ENCODE measurements at places on chromosomes 16 and 17.

- no peak for DNase-seq
Measured at GRCh38 chr16:57754354-57755060, 18.9 kb downstream of the KATNB1 start.

DNA sequence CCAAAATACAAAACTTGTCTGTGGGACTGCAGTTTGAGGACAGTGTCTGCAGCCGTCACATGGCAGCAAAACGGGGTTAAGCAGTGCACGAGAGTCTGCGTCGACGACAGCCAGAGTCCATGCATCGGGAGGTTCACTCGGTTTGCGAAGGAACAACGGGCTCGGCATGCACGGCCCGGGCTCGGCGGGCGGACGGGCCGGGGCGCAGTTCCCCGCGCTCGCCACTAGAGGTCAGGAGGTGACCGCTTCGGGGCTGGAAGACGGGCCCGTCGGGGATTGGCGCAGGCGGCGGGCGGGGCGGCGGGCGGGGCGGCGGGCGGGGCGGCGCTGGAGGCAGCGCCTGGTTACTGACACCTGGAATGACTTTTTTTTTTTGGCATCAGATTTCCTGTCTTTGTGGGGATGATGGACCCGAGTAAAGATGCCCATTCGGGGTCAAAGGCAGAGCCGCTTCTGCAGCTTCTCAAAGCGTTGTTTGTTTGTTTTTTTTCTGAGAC is 6.5 kb downstream of the SCGB1C2 start:
- peak; percentile 30 for DNase-seq

GRCh38 chr16:2882650-2883457 is at the start of gene FLYWCH2:
Gene FLYWCH2 (plus strand): TSS chr16:2883215. CDS start chr16:2896450, 13,235 bp downstream.
- DNase-seq: peak; percentile 97

DNA sequence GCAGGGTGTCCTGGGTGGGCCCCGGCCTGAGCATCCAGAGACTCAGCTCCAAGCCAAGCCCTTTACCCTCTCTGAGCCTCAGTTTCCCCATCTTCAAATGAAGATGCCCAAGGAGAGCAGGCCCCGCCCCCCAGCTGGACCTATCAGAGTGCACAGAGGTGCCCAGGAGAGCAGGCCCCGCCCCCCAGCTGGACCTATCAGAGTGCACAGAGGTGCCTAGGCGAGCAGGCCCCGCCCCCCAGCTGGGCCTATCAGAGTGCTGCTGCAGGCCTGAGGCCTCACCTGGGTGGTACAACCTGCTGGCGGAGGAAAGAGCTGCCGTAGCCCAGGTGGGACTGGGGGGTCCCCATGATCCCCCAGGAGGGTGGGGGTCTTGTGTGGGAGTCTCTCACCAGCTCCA is 3.4 kb upstream of the SSTR5 start:
- no peak for DNase-seq

DNA sequence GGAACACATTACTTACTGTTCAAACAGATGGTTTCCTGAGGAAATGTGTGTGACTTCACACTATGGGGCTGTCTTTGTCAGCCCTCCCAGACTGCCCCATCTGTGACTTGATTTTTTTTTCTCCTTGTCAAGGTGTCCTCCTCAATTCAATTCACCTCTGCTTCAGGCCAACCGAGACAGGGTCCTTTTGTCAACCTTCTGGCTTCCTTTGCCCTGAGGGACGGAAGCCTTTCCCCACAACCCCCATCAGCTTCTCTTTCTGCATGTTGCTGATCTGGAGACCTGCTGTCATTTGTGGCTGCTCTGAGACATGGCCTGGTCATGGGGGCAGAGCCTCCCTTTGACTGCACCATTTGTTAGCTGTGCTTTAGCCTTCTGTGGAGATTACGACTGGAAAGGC is 21.3 kb upstream of the RGS9 start:
- no peak for DNase-seq

DNA sequence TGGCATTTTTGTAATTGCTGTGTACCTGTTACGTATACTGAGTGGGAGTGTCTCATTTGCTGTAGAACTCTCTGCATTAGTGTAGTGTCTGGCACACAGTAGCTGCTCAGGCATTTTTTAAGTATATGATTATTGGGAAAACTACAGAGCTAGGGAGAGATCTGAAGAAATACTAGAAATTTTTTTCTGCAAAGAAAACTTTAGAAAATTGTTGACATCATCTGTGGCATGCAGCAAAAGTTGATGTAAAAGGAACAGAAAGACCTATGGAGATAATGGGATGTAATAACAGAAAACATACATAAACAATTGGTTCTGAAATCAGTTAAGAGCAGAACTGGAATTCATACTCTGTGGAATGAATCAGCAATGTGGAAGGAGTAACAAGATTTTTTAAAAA is 11.6 kb downstream of the CLTC start:
- no peak for DNase-seq

All from dermis microvascular lymphatic vessel endothelial cell (primary cell).